Activated CD4-positive, alpha-beta T cell treated with anti-CD3 and anti-CD28 coated beads for 4 hours (primary cell): ENCODE measurements at places on chromosomes 2 and 18.

DNA sequence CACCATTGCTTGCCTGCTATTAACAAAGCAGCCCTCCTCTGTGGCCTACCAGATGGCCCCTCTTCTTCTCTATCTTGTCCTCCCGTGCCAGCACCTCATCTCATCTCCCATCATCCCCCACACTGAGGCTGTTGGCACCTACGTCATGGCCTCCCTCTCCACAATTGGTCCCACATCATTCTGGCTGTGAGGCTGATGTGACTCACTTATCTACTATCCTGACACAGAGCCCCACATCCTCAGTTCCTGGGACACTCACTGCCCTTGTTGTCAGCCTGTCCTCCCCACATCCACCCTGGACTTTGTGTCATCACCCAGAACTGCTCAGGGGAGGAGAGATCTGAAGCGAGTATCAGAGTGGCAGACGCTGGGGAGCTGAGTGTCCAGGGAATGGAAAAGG, 102.9 kb downstream of the MRO start:
- DNase-seq = no peak

DNA sequence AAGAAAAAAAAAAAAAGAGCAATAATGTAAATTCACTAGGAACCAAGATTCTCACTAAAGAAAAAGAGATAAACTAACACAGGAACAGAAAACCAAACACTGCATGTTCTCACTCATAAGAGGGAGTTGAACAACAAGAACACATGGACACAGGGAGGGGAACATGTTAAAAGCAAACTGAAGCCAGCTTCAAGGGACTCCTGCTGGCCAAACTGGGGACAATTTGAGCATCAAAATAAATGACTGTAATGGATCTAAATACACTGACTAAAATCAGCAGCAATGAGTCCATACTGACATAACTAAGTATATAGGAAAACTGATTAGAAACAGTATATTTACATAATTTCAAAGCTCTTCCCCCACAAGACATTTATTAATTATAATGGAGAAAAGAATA, 73.0 kb downstream of the FARSB start:
- DNase-seq = no peak

- DNase-seq = no peak
Measured at GRCh38 chr2:3349211-3349693, 28.4 kb downstream of the EIPR1 start.

DNA sequence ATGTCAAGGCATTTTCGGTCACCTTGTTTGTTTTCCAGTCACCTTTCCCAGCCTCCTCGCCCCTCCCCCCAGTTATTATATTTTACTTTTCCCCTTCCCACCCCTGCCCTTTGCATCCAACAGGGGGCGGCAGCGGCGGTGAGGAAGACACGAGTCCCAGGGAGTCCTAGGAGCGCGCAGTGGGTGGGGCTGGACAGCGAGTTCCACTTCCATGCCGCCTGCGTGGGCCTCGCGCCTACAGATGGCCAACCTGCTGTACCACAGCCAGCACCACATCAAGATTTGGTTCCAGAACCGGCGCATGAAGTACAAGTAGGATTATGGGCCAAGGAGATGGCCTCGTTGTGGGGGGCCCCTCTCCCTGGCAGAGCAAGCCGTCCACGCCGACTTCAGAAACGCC, 37.2 kb upstream of the EVA1A start:
- no peak for DNase-seq

GRCh38 chr2:130346741-130347066, 4.0 kb downstream of the IMP4 start:
- no peak for DNase-seq

DNA sequence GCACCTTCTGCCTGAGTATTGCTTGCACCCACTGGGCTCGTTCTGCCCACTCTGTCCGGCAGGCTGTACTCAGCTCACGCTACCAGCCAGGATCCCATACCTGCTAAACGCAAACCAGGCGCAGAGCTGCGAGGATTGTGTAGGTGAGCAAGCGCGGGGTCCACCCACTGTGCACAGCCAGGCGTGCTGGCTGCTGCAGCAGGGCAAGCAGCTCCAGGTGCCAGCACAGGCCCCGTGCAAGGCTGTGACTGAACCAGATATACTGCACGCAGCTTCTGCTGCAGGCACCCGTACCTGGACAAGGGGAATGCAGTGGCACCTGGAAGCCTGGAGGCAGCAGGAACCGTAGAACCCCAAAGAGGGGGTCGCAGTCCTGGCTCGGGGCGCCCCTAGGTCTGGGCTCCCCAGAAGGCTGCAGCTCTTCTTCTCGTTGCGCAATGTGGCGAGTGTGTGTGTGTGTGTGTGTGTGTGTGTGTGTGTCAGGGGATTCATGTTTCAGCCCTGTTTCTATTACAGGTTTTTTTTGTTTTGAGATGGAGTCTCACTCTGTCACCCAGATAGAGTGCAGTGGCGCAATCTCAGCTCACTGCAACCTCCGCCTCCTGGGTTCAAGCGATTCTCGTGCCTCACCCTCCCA, 46.1 kb upstream of the RAB1A start:
- no peak for DNase-seq

DNA sequence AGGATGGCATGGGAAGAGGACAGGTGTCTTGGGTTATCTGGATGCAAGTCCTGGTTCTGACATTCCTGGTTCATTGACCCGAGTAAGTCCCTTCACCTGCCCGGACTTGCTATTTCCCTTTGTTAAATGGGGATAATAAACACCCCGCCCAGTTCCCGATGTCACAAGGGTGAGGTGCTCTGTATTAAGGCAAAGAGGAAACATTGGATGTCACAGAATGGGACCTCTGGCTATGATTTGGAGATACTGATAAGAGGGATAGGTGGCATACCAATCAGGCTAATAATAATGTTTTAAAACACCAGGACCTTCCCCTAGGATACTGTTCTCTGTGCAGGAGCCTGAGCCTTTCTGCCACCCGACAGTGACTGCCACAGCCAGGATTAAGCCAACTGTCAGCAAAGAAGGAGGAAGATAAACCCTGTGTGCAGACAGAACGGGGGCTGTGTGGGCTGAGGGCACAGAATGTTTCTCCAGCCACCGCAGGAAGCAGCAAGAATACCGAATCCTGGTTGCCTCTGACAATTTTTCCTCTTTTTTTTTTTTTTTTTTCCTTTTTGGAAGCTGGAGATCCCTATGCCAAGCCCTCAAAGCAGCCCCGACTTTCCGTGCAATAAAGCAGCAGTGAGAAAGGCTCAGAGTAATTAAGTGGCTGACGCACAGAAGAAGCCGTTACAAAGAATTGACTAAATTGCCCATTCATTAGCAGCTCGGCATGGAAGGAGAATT, 336.6 kb downstream of the SMAD2 start:
- no peak for DNase-seq

- DNase-seq = no peak
Measured at GRCh38 chr2:45250176-45250575, 240.9 kb upstream of the SIX2 start.

DNA sequence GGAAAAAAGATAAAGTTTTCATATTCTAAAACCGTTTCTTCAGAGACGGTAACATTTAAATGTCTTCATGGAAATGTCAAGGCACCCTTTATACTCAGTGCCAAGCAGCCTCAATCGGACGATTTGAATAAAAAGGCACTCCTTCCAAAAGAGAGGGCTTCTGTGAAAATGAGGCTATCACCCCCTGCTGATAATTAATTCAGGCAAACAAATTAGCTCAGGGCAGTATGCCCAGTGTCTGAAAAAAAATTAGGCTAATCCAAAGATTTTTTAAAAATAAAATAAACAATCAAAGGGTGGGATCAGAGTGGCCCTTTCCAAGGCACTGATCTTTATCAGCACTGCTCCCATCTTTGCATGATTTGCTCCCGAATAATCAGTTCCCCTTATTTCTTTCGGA, 151.0 kb upstream of the PID1 start:
- no peak for DNase-seq

GRCh38 chr18:12053289-12053688, 40.4 kb upstream of the ANKRD62 start:
- no peak for DNase-seq

GRCh38 chr2:108911807-108912628, 77.0 kb downstream of the EDAR start:
- DNase-seq = no peak

- DNase-seq = peak; percentile 35
Measured at GRCh38 chr2:70994009-70994698, 519 bp downstream of the TEX261 start.

GRCh38 chr2:204495381-204495780, 49.9 kb upstream of the PARD3B start:
- DNase-seq = no peak

GRCh38 chr2:20018601-20019152, 6.2 kb upstream of the MATN3 start:
- DNase-seq = no peak

- no peak for DNase-seq
Measured at GRCh38 chr2:9135822-9136558, 70.6 kb upstream of the ASAP2 start.

- no peak for DNase-seq
Measured at GRCh38 chr18:9177031-9177430, 40.5 kb downstream of the ANKRD12 start.

DNA sequence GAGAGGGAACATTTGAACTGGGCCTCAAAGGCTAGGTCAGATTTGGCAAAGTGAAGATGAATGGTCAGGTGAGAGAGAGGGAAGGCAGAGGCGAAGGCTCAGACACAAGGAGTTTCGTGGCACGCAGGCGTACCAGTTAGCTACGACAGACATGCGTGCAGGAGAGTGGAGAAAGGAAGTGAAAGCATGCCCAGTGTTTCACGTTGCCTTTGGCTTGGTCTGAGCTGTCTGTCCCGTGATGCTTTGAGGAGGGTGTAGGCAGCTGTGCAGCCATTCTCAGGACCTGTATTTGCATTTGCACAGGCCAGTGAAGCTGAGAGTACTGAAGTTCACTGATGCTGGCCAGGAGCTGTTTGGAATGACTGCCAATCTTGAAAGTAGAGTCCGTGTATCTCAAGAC, 69.5 kb downstream of the HNRNPLL start:
- DNase-seq = no peak

GRCh38 chr2:5691985-5692529, at the start of gene SOX11:
SOX11 (plus strand) TSS chr2:5692384; CDS start chr2:5692722, 338 bp downstream.
- no peak for DNase-seq

- no peak for DNase-seq
Measured at GRCh38 chr2:150909613-150910012, 352.1 kb downstream of the RBM43 start.

GRCh38 chr2:210112871-210113270, 58.3 kb downstream of the KANSL1L start:
- no peak for DNase-seq

- DNase-seq = no peak
Measured at GRCh38 chr2:81981585-81981984, 1677.0 kb upstream of the LRRTM1 start.

DNA sequence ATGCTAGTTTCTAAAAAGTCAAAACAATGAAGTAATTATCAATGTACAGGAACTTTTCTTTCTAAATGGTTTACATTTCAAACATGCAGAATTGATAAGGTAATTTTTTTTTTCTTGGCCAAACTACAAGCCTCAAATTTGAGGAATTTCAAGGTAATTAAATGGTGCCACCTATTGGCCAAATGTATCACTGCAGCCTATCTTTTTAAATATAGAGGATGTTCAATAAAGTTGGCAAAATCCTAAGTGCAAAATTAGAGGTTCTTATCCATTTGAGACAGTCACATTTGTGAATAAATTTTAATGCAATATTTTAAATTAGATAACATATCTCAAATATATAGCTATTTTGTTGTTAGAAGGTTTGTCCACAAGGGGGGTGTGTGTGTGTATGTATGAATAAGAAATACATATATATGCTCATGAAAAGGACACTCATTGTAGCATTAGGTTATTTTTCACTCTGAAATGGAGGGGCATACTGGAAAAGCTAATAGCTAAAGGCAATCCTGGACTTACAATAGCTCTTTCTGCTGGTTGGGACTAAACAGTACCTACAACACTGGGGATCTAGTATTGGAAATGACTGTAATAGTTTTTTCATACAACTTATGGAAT, 26.2 kb downstream of the MMADHC start:
- DNase-seq = no peak

- no peak for DNase-seq
Measured at GRCh38 chr18:10032331-10033015, 118.7 kb downstream of the VAPA start.

DNA sequence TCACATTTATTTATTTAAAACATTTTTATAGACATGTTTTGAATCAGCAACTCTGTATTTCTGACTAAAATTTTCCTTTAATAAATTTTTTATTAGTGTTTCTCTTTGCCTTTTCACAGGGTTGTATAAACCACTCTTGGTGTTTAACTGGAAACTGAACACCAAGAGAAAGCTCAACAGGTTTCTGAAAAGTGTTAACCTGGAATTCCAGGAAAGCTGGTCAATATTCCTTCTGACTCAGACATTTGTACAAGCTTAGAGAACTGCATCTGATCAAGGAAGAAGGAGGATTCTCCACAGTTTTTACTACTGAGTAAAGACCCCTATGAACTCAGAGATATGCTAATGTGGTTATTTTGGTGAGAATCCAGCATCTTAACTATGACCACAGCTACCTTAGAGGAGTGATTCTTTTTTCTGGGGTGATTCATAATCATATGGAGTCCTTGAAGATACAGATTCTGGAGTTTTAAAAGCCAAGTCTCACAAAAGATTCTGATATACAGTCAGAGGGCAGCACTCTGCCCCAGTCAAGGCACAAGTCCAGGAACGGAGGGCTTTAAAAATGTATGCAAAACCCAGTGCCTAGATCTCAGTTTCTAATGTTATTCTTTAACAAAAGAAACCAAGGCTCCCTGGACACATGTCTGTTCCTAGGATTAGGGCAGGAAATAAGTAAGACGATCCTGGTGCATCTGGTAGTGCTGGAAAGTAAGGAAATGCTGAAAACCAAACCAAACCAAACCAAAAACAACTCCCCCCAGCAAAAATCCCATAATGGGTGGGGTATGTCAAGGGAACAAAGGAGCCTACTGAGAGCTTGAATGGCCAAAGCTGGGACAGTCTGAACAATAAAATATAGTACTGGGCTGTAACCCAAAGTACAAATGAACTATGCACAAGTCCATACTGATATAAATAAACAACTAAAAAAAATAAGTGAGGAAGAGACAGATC, 85.1 kb upstream of the FZD5 start:
- no peak for DNase-seq

- DNase-seq = no peak
Measured at GRCh38 chr2:182447863-182448262, 21.0 kb upstream of the PDE1A start.

GRCh38 chr2:164388511-164388910, 232.8 kb downstream of the GRB14 start:
- no peak for DNase-seq

DNA sequence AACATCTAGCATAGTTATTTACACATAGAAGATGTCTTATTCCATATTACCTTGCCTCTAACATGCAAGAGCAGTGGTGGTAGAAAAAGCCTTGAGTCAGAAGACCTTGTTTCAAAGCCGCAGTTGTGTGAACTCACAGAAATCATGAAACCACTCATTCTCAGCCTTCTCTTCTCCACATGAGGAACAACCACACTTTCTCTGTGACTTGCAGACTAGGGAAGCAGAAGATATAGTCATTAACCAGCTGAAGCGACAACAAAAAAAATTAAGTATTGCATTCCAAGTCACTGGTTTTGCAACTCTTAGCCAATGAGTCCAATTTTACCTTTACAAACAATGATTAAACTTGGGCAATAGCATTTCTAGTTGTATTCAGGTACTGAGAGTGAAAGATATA, 19.0 kb downstream of the TWSG1 start:
- no peak for DNase-seq

- DNase-seq = no peak
Measured at GRCh38 chr2:233047206-233047605, 12.9 kb upstream of the INPP5D start.

GRCh38 chr2:197247083-197247482, 63.5 kb downstream of the ANKRD44 start:
- DNase-seq = no peak
